ENCODE measurements at places on chromosomes 7 and 10.
A peak's percentile ranks its signal among the peaks of the same experiment; 100 is the strongest.

DNA sequence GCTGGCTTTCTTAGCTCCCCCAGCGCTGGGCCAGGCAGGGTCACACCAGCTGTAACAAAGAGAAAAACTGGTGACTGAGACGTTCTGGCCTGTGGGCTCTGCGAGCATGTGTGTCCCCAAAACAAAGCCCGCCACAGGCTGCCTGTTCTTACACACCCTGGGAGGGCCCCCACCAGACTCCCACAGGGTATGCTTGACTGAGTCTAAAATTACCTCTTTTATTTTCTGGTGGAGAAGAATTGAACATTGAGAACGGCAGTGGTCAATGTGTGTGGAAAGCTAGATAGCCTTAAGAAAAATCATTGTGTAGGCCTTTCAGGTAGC, 808 bp downstream of the C10orf71 start:
- no peak for DNase-seq

- no peak for DNase-seq
These were observed 245.2 kb downstream of the TNS3 start for GRCh38 chr7:47336472-47337425.

GRCh38 chr10:22849077-22849805, 78.6 kb upstream of the ARMC3 start:
- DNase-seq, result no peak

DNA sequence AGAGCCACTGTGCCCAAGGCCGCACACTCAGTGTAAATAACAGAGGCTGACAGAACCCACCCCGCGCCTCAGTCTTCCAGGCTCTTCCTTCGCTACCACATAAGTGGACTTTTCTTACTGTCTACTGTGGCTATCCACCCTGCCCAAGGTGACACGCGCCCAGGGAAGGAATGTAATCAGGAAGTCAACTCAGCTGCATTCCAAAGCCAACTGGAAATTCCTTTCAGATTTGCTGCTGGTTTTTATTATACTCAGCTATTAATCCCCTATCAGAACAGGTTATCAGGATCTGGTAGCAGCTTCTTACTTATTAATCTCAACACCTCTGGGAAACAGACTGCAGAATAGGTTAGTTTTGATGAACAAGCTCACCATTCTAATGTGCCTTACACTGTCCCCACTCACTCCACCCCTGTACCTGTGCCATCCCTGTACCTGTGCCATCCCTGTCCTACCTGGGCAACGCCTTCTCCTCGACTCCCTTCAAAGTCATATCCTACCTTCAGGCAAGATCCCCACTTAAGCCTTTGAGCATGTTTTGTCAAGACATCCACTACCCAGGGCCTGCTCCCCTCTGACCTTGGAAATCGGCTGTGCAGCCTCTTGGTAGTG, 90.7 kb downstream of the NHLRC2 start:
- DNase-seq, result no peak

GRCh38 chr7:34373940-34374339, 284.1 kb upstream of the NPSR1 start:
- no peak for DNase-seq

GRCh38 chr10:4127518-4128315, 342.7 kb upstream of the KLF6 start:
- DNase-seq, result no peak

GRCh38 chr7:80630608-80631405, 7.6 kb upstream of the CD36 start:
- peak; percentile 41 for DNase-seq

- no peak for DNase-seq
These were observed 172.1 kb downstream of the ACTR3B start for GRCh38 chr7:152931633-152932032.

GRCh38 chr10:12081879-12082557, 13.3 kb downstream of the DHTKD1 start:
- no peak for DNase-seq

- no peak for DNase-seq
These were observed 10.6 kb downstream of the CPED1 start for GRCh38 chr7:120998996-120999565.

DNA sequence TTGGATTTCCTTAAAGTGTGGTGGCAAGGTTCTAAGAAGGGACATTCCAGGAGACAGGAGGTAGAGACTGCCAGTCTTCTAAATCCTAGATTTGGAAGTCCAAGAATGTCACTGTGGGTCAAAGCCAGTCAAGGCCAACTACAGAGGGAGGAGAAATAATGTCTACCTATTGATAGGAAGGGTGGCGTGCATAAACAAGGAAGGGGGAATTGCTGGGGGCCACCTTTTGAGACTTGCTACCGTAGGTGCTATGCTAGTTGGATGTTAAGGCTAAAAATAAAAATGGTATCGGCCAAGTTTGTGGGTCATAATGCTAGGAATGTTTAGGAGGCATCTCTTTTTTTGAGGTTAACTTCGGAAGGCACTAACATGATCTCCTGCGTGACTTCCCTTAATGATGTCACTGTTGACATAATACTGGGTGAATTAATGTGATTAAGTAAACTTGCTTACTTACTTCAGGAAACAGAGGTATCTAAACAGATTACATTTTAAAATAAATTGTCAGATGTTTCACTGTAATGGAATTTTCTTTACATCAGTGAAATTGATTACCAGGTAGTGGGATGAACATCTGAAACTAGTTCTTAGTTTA, 4.8 kb downstream of the BTRC start:
- no peak for DNase-seq

- DNase-seq, result peak; percentile 62
These were observed 26.3 kb upstream of the WDFY4 start for GRCh38 chr10:48658243-48658974.

- DNase-seq, result no peak
These were observed 24.9 kb downstream of the CYP17A1 start for GRCh38 chr10:102812231-102812876.

GRCh38 chr7:156158693-156159092, 346.4 kb upstream of the SHH start:
- no peak for DNase-seq

GRCh38 chr7:31408140-31408729, 67.7 kb upstream of the NEUROD6 start:
- DNase-seq, result no peak

GRCh38 chr7:52450816-52451215, 584.6 kb upstream of the POM121L12 start:
- DNase-seq, result no peak

GRCh38 chr7:80298201-80298600, 163.6 kb downstream of the GNAI1 start:
- DNase-seq, result no peak

DNA sequence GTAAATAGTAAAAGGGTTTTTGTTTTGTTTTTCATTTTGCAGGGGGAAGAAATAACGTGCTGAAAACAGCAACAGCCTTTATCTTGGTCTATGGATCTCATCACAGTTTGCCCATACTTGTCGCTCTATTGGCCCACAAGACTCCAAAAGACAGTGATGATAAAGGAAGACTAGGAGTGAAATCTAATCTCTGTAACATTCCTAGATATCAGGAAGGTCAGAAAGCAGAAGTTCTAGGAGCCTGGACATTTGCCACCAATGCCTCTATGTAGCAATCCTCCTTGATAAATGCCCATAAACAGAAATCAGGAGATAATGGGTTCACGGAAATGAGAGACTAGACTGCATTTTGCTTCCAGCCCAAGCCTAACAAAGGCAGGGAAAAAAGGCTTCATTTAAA, 8.9 kb downstream of the CUBN start:
- no peak for DNase-seq

- DNase-seq, result peak; percentile 25
These were observed 15.9 kb downstream of the SKIDA1 start for GRCh38 chr10:21509341-21510240.

DNA sequence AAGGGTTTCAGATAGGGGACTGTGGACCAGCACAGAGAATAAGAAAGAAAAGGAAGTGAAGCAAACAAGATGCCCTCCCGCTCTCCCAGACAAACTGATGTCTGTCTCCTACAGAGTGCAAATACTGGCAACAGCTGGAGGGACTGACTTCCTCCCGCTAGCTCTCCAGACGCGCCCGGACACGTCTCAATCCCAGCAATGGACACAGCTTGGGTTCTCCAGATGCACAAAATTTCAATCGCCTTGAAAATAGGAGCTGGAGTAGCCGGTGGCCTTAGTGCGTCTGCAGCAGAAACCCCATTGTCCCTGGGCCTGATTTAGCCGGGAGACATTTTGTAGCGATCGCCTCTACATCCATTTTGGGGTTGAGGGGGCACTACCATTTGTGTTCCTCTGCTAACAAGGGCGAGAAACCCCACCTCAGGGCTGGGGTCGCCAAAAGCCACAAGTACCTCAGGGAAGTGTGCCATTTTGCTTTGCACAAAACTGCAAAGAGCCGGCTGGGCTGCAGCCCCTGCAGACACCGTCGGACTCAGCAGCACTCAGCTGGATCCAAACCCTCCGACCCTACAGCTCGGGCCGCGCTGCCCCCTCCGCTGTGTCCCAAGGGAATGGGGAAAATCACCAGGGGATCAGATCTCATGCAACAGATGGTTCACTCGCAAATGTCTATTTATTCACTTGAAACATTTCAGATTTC, 5.9 kb downstream of the CPA2 start:
- DNase-seq, result peak; percentile 17

DNA sequence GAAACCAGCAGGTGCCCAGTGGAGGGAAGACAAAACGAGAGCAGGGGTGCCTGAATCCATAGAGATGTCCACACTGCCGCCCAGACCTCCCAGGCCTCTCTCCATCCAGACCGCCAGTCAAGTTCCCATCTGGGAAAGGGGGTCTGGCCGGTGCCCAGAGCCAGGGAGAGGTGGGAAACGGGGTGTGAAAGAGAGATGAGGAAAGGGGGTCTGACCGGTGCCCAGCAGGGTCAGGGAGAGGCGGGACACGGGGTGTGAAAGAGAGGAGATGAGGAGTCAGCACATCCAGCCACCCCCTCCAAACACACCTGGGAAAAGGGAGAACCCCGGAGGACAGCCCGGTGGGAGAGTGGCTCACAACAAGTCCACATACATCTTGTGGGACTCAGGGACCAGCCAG, 185.8 kb downstream of the PTPRN2 start:
- no peak for DNase-seq

DNA sequence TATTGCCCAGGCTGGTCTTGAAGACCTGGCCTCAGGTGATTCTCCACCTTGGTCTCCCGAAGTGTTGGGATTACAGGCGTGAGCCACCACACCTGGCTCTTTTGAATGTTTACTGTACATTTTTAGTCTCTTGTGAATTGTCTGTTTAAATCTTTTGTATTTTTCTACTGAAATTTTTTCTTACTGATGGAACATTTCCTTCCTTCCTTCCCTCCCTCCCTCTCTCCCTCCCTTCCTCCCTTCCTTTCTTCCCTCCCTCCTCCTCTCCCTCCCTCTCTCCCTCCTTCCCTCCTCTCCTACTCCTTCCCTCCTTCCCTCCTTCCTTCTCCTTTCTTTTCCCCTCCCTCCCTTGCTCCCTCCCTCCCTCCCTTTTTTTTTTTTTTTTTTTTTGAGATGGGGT, 58.0 kb downstream of the DAGLB start:
- DNase-seq, result no peak

DNA sequence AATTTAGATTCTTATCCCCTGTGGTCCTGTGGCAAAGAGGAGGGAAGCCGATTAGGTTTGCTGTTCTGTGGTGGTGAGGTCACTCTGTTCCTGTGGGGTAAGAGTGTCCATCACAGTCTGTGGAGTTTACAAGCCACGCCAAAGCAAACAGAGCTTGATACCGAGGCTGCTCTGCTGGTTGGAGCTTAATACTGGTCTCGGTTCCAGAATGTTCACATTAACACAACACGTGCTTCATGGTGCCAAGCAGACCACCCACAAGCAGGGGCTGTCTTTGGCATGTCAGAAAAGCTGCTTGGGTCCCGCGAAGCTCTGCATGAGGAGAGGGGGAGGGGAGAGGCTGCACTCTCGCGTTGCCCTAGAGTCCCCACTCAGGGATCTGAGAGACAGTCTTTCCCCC, 47.5 kb downstream of the DNAJB6 start:
- DNase-seq, result no peak

- DNase-seq, result no peak
These were observed 464.1 kb downstream of the SUGCT start for GRCh38 chr7:40598915-40599314.

DNA sequence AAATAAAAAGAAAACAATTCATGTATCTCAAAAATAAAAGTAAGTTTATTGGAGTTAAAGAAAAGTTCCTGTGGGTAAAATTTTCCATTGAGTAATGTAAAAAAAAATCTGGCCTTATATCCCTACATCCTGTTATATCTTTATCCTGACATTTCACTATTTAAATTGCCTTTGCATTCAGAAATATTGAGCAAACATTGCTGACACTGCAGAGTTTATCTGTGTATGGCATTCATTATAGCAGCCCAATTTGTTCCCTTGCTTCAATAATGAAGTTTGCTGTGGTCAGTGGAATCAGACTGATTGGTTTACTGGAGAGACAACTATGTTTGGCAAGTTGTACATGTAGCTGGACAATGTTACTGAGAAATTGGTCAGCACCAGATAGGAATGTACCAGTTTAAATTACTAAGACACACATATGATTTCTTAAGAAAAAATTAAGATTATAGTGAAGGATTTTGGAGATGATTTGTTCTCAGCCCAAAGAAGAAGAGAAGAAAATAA, 271.7 kb downstream of the ANKRD7 start:
- DNase-seq, result no peak

GRCh38 chr10:70557876-70558275, 44.7 kb downstream of the PRF1 start:
- peak; percentile 84 for DNase-seq

- no peak for DNase-seq
These were observed 149.2 kb downstream of the XPNPEP1 start for GRCh38 chr10:109774121-109774440.

GRCh38 chr10:131961777-131962662, 19.7 kb downstream of the BNIP3 start:
- DNase-seq, result no peak

- no peak for DNase-seq
These were observed 5.8 kb downstream of the TAS2R39 start for GRCh38 chr7:143188994-143189393.

- no peak for DNase-seq
These were observed 3.5 kb downstream of the RASSF4 start for GRCh38 chr10:44962870-44963738.

GRCh38 chr7:36986511-36986933, 262.2 kb upstream of the AOAH start:
- no peak for DNase-seq

GRCh38 chr10:117718986-117719920, 176.7 kb downstream of the EMX2 start:
- DNase-seq, result no peak

DNA sequence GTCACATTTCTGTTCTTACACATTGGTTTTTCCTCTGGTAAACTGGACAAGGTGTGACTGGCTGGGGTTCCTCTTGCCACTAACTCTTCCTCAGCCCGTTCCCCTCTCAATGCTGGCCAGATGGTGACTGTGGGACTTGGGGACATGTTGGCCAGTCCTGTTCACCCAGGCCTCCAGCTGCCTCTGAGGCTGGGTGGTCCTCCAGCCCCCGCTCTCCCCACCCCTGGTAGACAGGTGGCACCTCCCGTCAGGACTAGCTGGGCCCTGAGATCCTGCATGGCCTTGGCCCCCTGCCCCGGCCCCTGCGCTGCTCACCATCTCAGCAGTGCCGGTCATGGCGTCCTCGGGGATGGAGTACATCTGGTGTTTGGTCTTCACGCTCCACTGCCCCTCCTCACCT, 10.8 kb upstream of the MYL7 start:
- DNase-seq, result no peak

GRCh38 chr7:2932402-2933251, 88.5 kb upstream of the GNA12 start:
- no peak for DNase-seq

GRCh38 chr10:112826018-112826697, 123.9 kb upstream of the TCF7L2 start:
- no peak for DNase-seq
